ENCODE measurements at places on chromosomes 6 and 20.

GRCh38 chr6:41132254-41132653, 21.9 kb downstream of the TREML1 start:
- peak; percentile 40 for DNase-seq

GRCh38 chr20:48791666-48792071, 36.1 kb downstream of the PREX1 start:
- no peak for DNase-seq

DNA sequence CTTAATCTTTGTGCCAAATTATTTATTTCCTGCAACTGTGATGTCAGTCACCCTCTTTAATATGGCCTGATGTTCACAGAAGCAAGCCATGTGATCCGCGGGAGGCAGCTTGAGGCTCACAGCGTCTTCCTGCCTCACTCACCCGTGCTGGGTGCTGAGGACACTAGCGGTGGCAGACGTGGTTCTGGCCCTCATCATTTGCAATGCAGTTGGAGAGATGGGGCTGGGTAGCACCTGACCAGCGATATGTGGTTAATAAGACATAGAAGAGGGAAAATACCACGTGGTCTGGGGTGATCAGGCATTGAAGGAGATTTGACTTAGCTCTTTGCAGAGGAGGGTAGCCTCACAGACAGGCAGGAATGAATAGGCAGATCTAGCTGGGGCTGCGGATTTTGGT, 264.7 kb downstream of the TMEM242 start:
- no peak for DNase-seq

DNA sequence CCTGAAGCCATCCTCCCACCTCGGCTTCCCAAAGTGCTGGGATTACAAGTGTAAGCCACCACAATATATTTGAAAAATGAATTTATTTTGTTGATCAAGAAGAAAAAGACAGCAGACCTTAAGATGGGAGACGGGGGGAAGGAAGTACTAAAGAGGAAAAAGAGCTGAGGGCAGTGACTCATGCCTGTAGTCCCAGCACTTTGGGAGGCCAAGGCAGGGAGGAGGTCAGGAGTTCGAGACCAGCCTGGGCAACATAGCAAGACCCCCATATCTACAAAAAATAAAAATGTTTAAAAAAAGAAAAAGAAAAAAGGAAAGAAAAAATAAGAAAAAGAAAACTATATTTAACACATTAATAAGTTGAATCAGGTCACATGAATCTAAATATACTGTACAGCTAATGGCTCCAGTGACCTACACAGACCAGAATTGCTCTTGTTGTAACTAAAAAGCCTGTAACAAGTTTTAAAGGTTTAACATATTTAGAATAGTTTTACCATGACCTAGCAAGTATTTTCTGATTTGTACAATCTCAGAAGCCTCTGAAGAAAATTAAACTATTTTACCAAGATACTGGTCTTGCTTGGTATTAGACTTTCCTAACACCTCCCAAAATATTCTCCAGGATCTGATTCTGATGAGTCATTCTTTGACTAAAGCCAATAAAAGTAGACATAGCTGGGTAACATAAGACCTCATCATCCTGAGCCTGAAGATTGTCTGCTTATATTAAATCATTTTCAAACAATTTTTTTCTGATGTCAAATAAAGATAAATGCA, 4.3 kb upstream of the AKIRIN2 start:
- DNase-seq: no peak

DNA sequence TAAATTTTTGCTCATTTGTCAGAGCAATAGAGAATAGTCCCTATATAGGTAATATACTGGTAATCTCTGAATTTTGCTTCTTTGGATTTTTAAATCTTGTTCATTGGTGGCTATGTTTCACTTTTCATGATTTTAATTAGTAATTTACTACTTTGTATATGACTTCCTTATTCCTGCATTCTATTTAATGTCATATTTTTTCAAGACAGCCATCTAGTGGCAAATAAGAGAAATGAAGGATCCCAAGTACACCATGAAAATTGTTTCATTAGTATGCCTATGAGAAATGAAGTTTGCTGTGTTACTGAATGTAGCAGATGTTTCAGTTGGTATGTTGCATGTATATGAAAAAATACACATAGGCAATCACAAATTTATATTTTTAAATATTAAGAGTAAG, 82.4 kb downstream of the ZNF292 start:
- DNase-seq: no peak

GRCh38 chr6:130851026-130851425, 23.8 kb downstream of the SMLR1 start:
- DNase-seq: no peak

GRCh38 chr6:8588176-8588575, 152.8 kb upstream of the SLC35B3 start:
- no peak for DNase-seq

GRCh38 chr6:3518356-3519190, 61.7 kb upstream of the SLC22A23 start:
- no peak for DNase-seq

DNA sequence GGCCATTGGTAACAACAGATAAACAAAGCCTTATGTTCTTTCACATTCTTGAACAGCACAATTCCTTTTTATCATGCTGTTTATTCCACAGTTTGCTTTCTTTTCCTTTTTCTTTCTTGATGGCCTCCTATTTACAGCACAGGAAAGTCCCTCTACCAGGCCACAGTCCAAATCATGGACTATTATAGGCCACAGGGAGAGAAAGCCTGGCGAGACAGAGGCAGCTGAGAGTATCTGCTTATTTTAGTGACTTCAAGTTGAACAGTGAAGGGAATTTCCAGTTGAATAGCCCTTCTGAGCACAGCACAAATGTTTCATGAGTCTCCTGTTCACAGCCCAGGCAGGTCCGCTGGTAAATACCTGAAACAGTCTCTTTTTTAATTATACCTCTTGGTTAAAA, 263.7 kb upstream of the ARID1B start:
- no peak for DNase-seq

GRCh38 chr20:21433329-21433890, 36.1 kb upstream of the NKX2-4 start:
- DNase-seq: no peak

- DNase-seq: no peak
Measured at GRCh38 chr20:62898970-62899632, 27.2 kb downstream of the DIDO1 start.

GRCh38 chr6:152685819-152686218, 11.9 kb upstream of the MYCT1 start:
- DNase-seq: no peak

DNA sequence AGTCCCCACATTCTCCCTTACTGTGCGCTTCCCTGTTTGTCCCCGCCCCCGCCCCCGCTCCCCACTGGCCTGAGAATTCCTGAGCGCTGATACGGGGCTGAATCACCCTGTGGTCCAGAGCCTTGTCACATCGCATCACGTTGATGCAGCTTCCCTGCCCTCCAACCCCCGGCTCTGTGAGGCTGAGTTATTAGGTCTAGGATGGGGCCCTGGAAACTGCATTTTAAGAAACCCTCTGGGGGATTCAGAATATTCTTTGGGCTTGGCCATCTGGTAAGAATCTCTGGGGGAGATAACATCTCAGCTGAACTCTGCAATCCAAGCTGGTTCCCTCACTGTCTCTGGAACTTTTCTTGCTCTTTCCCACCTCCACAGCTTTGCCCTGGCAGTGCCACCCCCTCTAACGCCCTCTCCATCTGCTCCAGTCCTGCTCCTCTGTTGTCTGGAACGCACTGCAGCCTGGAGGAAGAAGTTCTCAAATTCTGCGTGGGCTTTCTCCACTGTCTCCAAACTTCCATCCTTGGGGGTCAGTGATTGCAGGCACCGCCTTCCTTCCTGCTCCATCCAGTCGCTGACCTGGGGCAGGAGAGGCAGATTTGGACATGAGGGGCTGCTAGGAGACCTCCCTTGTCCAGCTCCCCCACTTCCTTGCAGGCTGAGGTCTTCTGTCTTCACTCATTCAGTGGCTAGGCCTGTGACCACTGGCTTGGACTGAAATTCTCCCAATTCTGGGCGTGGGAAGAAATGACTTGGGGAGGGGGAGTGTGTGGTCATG, 42.6 kb downstream of the KIAA1755 start:
- DNase-seq: no peak

- DNase-seq: no peak
Measured at GRCh38 chr6:159606786-159607185, 86.3 kb downstream of the SOD2 start.

- no peak for DNase-seq
Measured at GRCh38 chr20:44398335-44398734, 42.8 kb downstream of the HNF4A start.

DNA sequence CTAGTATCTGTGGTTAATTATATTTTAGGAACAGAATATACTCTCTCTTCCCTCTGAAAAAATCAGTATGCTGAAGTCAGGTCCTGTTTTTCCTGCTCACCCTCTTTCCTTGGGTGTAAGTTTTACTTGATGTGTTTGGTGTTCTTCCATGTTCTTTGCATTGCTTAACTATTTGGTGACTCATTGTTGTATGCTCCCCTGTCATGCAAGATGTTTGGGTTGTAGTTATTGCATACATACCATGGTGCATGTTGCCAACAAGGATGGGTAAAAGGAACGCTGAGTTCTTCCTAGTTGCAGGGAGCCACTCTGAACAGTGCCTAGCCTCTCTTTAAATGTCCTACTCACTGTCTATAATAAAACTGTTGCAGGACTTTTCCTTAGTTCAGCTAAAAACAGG, 207.9 kb upstream of the LAMP5 start:
- no peak for DNase-seq

DNA sequence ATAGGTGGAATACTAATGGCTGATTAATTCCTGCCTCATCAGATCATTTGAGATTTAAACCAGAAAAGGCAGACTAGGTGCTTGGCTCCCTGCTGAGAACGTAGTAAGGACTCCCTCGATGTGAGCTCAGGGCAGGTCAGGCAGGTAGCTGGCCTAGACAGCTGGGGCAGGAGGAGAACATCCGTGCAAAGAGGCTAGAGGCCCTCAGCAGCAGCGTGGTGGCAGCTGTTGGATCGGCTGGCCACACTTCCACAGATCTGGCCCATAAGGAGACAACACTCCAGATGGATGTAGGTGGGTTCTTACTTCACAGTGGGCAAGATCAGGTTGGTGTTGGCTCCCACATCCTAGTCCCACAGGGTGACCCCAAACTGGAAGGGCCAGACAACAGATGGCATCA, 38.5 kb downstream of the EYA2 start:
- DNase-seq: peak; percentile 69

- DNase-seq: no peak
Measured at GRCh38 chr6:137736048-137736818, 130.8 kb upstream of the TNFAIP3 start.

DNA sequence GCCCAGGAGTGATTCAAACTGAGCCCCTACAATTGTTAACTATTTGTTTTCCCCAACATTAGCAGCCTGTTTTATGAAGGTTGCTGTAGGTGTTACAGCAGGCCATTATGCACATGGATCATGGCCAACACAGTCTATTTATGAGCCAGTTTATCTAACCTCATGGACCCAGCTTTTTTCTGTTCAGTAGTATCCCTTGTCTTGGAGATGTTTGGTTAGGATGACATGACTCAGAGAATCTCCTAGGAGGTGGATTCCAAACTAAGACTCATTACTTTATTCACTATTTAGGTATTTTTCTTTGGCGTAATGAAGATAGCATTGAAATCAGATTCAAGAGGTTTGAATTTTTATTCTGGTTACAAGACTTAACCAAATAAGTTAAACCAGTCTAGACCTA, 62.8 kb upstream of the TFB1M start:
- no peak for DNase-seq

Measured in WERI-Rb-1 (cell line).